ENCODE measurements at places on chromosomes 7 and 10. TPM values are rescaled to one million over a fixed set of nuclear protein-coding genes. Genes with fewer than 3 reads are reported as not detected.
A peak's percentile ranks its signal among the peaks of the same experiment; 100 is the strongest.

- no peak overlapping the region for H3K4me3 ChIP-seq
- H3K27ac ChIP-seq, result no peak overlapping the region
- no peaks in the 10 kb centered on the region for H3K4me1 ChIP-seq
- H3K36me3 ChIP-seq, result no peaks in the 10 kb centered on the region
- H3K27me3 ChIP-seq, result no peaks in the 10 kb centered on the region
Observed at GRCh38 chr7:126924477-126924876, 328.3 kb downstream of the GRM8 start.

GRCh38 chr7:1706381-1706720 is 36.3 kb downstream of the ELFN1 start:
- H3K36me3 ChIP-seq, result no peaks in the 10 kb centered on the region
- no peaks in the 10 kb centered on the region for H3K27me3 ChIP-seq
- H3K4me1 ChIP-seq, result no peaks in the 10 kb centered on the region

DNA sequence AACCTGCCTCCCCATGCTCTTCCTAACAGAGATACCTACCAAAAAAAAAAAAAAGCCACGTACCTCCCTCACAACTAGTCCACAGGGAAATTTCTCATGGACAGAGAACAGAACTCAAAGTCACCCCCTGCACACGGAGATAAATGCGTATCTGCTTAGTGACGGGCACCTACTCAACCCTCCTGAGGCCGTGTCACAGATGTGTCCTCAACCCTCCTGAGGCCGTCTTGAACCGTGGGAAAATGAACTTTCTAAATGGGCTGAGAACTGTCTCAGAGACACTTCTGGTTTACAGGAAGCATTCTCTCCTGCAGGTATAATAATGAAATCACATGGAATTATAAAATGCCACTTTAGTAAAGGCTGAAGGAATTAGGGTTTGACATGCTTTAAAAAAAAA is 155.9 kb downstream of the DIP2C start:
- no peak for DNase-seq
- H3K4me3 ChIP-seq, result no peak overlapping the region
- no peaks in the 10 kb centered on the region for H3K36me3 ChIP-seq
- H3K4me1 ChIP-seq, result no peaks in the 10 kb centered on the region
- H3K27me3 ChIP-seq, result no peaks in the 10 kb centered on the region
- no peak overlapping the region for H3K27ac ChIP-seq

- no peaks in the 10 kb centered on the region for H3K4me1 ChIP-seq
- H3K36me3 ChIP-seq, result no peaks in the 10 kb centered on the region
- H3K27ac ChIP-seq, result no peak overlapping the region
- no peaks in the 10 kb centered on the region for H3K27me3 ChIP-seq
- H3K4me3 ChIP-seq, result no peak overlapping the region
- DNase-seq, result no peak
Observed at GRCh38 chr7:104838537-104839299, 175.3 kb upstream of the KMT2E start.

DNA sequence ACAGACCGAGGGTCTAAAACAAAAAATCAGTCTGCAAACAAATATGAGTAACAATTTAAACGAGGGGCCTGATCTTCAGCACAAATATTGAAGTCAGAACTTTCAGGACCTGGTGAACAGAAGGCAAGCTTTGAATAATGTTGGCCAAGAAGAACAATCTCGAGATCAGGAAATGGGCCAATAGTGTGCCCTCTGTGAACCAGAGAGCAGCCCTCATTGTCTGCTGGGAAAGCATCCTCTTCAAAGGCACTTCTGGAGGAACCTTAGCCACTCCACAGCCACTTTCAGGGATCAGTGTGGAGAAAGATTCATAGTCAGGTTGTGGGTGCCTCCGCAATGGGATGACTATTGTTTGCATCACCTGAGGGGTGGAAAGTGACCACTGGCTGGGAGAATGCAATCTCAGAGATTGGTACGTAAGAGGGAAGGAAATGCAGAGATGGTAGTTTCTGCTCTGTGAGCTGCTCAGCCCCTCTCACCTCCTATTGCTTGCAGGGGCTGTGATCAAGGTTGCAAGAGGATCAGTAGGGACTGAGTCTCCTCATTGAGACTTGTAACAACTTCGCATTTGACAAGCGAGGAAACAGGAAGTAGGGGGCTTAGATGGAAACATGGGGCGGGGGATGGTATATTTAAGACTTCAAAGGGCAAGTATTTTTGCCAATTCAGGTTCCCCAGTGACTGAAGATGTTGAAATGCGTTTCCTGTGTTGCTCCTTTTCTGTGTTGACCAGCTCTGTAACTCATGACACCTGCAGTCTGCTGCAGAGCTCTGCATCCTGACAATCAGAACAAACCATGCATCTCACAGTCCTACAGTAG is 28.4 kb upstream of the IFRD1 start:
- no peak overlapping the region for H3K4me3 ChIP-seq
- no peak for DNase-seq
- H3K36me3 ChIP-seq, result no peaks in the 10 kb centered on the region
- H3K4me1 ChIP-seq, result peaks cover 16% of the 10 kb centered on the region
- H3K27ac ChIP-seq, result peak overlapping the region; percentile 54
- H3K27me3 ChIP-seq, result no peaks in the 10 kb centered on the region

- no peak overlapping the region for H3K4me3 ChIP-seq
- no peak for DNase-seq
- no peaks in the 10 kb centered on the region for H3K4me1 ChIP-seq
- H3K27ac ChIP-seq, result no peak overlapping the region
- no peaks in the 10 kb centered on the region for H3K27me3 ChIP-seq
- H3K36me3 ChIP-seq, result no peaks in the 10 kb centered on the region
Observed at GRCh38 chr10:132096223-132096622, 30.5 kb downstream of the JAKMIP3 start.

DNA sequence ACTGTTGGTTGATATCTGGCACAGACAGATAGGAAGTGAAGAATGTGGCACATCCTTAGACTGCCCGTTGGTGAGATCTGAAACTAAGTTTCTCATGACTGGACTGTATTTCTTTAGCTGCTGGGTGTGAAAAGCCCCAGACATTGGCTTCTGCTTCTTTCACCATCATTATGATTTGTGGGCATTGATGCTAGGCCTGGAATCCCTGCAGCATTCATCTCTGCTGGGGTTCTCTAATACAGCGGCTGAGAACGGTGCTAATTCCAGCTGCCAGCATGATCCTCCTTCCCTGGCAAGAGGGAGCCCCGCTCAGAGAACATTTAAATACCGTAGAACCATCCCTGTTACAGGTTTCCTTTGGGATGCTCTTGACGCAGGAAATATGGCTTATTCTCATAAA is 26.2 kb downstream of the RBM20 start:
- no peak overlapping the region for H3K4me3 ChIP-seq
- no peak for DNase-seq
- H3K36me3 ChIP-seq, result no peaks in the 10 kb centered on the region
- no peak overlapping the region for H3K27ac ChIP-seq
- peaks cover 3% of the 10 kb centered on the region for H3K4me1 ChIP-seq
- no peaks in the 10 kb centered on the region for H3K27me3 ChIP-seq

- H3K27ac ChIP-seq, result no peak overlapping the region
- no peak for DNase-seq
- no peaks in the 10 kb centered on the region for H3K36me3 ChIP-seq
- H3K27me3 ChIP-seq, result no peaks in the 10 kb centered on the region
- H3K4me3 ChIP-seq, result no peak overlapping the region
Observed at GRCh38 chr10:129741280-129741977, 222.6 kb downstream of the EBF3 start.

DNA sequence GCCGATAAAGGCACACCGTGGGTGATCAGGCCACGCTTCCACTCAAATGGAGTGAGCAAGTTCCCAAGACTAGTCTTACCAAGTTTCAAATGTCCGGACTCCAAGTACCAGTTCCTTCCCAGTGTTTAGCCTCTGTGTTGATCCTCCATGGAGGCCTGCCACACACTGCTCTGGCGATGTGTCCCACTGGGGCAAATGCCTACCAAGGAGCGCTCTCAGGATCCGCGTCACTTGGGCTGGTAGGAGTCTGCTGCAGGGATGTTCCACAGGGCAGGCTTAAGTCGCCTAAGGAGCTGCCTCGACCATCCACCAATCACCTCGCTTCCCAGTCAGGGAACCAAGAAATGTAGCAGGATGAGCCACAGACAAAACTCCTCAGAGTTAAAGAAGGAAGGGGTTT is 17.4 kb upstream of the MRLN start:
- H3K4me1 ChIP-seq, result no peaks in the 10 kb centered on the region
- no peak overlapping the region for H3K27ac ChIP-seq
- H3K4me3 ChIP-seq, result no peak overlapping the region
- no peaks in the 10 kb centered on the region for H3K36me3 ChIP-seq

GRCh38 chr10:121573538-121573941 is 24.7 kb downstream of the FGFR2 start:
- H3K36me3 ChIP-seq, result no peaks in the 10 kb centered on the region
- H3K4me3 ChIP-seq, result no peak overlapping the region
- no peaks in the 10 kb centered on the region for H3K27me3 ChIP-seq
- DNase-seq, result no peak
- peaks cover 17% of the 10 kb centered on the region for H3K4me1 ChIP-seq
- H3K27ac ChIP-seq, result peak overlapping the region; percentile 33

- no peaks in the 10 kb centered on the region for H3K27me3 ChIP-seq
- H3K27ac ChIP-seq, result no peak overlapping the region
- no peak overlapping the region for H3K4me3 ChIP-seq
- DNase-seq, result no peak
- no peaks in the 10 kb centered on the region for H3K4me1 ChIP-seq
Observed at GRCh38 chr7:82677493-82677892, 233.9 kb upstream of the CACNA2D1 start.

- no peaks in the 10 kb centered on the region for H3K27me3 ChIP-seq
- H3K4me1 ChIP-seq, result no peaks in the 10 kb centered on the region
- no peaks in the 10 kb centered on the region for H3K36me3 ChIP-seq
- no peak overlapping the region for H3K27ac ChIP-seq
- no peak for DNase-seq
Observed at GRCh38 chr7:140526787-140527664, 47.7 kb upstream of the MKRN1 start.

- H3K4me1 ChIP-seq, result no peaks in the 10 kb centered on the region
- no peaks in the 10 kb centered on the region for H3K36me3 ChIP-seq
- H3K27me3 ChIP-seq, result no peaks in the 10 kb centered on the region
- no peak for DNase-seq
- H3K27ac ChIP-seq, result no peak overlapping the region
Observed at GRCh38 chr10:53395449-53395848, 622.9 kb upstream of the MBL2 start.

- H3K27me3 ChIP-seq, result no peaks in the 10 kb centered on the region
- no peaks in the 10 kb centered on the region for H3K36me3 ChIP-seq
- DNase-seq, result no peak
- H3K4me3 ChIP-seq, result no peak overlapping the region
Observed at GRCh38 chr10:119341459-119342301, 134.3 kb downstream of the GRK5 start.

DNA sequence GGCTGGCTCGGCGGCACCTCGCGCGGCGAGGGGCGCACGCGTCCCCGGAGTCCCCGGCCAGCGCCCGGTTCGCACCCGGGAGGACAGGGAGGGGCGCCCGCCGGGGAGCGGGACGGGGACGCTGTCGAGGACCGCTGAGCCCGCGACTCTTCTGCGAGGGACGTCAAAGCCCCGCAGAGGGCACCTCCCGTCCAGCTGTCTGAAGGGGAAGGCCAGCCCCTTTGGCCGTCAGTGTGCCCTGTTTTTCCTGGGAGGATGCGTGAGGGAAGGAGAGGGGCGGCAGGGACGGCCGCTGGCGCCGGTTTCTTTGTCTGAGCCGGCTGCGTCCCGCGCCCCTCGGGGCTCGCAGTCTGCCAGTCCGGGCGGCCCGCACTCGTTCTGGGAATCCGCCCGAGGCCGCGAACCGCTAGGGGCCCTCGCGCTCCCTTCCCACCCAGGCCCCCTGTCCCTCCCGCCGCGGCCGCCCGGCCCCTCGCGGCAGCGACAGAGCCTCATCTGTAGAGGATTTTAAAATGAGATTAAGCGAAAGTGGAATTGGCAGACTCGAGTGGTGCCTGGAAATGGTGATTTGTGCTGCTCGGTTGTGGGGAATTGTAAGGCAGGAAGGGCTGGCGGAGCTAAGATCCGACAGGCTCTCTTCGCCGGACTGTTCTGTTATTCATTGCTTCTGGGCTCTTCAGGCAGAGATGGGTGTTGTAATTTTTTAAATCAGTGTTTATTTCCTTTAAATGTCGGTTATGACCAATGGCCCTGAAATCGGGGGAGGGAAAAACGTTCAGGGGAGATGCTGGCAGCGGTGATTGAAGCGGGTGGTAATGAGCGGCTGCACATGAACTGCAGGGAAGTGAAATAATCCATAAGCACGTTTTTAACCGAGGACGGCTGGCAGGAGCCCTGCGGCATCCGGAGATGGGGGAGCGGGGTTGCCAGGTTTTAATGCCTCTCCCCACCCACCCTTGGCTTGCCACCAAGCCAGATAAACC is 618 bp upstream of the RELN start:
- H3K4me1 ChIP-seq, result peaks cover 5% of the 10 kb centered on the region
- no peak overlapping the region for H3K4me3 ChIP-seq
- DNase-seq, result peak; percentile 30
- no peaks in the 10 kb centered on the region for H3K36me3 ChIP-seq

GRCh38 chr10:97931041-97931440 is 81.4 kb downstream of the GOLGA7B start:
- H3K36me3 ChIP-seq, result no peaks in the 10 kb centered on the region
- H3K4me3 ChIP-seq, result no peak overlapping the region
- H3K4me1 ChIP-seq, result no peaks in the 10 kb centered on the region

- no peak overlapping the region for H3K27ac ChIP-seq
- H3K4me1 ChIP-seq, result no peaks in the 10 kb centered on the region
- no peak for DNase-seq
Observed at GRCh38 chr10:76234499-76235226, 803.2 kb downstream of the LRMDA start.

- no peaks in the 10 kb centered on the region for H3K27me3 ChIP-seq
- H3K4me1 ChIP-seq, result no peaks in the 10 kb centered on the region
- no peaks in the 10 kb centered on the region for H3K36me3 ChIP-seq
- DNase-seq, result no peak
- no peak overlapping the region for H3K4me3 ChIP-seq
- no peak overlapping the region for H3K27ac ChIP-seq
Observed at GRCh38 chr7:91570560-91570959, 306.3 kb downstream of the FZD1 start.

- DNase-seq, result peak; percentile 46
- no peaks in the 10 kb centered on the region for H3K36me3 ChIP-seq
- peaks cover 10% of the 10 kb centered on the region for H3K4me1 ChIP-seq
- no peak overlapping the region for H3K4me3 ChIP-seq
Observed at GRCh38 chr7:45984386-45985295, 63.6 kb upstream of the IGFBP3 start.

DNA sequence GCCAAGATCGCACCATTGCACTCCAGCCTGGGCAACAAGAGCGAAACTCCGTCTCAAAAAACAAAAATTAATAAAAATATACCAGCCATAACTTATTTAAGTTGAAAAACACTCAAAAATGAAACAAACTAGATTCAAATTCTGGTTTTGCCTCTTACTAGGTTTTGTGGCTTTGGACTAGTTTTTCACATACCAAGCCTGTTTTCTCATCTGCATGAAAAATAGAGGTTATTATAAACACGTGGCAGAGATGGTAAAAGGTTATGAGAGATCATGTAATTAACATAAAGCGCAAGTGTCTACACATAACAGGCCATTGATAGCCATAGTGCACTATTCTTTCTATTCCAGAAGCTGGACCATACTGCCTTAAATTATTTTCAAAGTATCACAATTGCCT is 35.5 kb upstream of the CABCOCO1 start:
- no peak for DNase-seq
- no peaks in the 10 kb centered on the region for H3K36me3 ChIP-seq
- no peak overlapping the region for H3K27ac ChIP-seq
- H3K4me1 ChIP-seq, result peaks cover 18% of the 10 kb centered on the region

The LIPM gene
- not detected for total RNA-seq

The CYP3A4 gene
- total RNA-seq, result not detected

The HHEX gene
- 128 TPM for total RNA-seq

The IDI2 gene
- total RNA-seq, result not detected

The RASA4B gene
- total RNA-seq, result 4.7 TPM

The HOXA13 gene
- not detected for total RNA-seq

The ACTL6B gene
- not detected for total RNA-seq

The OR2A1 gene
- not detected for total RNA-seq

The CLCN1 gene
- not detected for total RNA-seq

Measured in thyroid gland (tissue), 4 donors.